GM23338 (cell line): ENCODE measurements at places on chromosomes 3 and 15.
A peak's percentile ranks its signal among the peaks of the same experiment; 100 is the strongest.

DNA sequence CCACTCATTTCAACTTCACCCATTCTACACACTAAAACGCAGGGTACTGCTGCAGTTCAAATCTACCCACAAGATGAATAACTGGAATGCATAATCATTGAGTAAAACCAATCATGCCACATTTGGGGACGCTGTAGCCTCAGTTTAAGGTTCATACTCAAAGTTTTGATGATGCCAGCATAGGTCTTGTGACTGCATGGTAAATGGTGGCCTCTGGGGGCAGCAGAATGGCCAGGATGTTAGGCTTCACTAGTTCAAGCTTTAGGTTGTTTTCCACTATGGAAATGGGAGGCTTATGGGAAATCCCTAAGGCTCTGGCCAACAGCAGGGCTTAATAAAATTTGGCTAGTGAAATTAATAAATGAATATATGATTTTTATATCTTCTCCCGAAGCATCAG lies 104.3 kb upstream of the TSC22D2 start:
- H3K36me3 ChIP-seq = no peaks in the 10 kb centered on the region
- no peak overlapping the region for H3K4me3 ChIP-seq
- peak; percentile 66 for DNase-seq
- no peak overlapping the region for H3K27ac ChIP-seq

GRCh38 chr3:38140326-38141172 lies 2.1 kb downstream of the MYD88 start:
- no peak overlapping the region for H3K27ac ChIP-seq
- DNase-seq = no peak
- no peaks in the 10 kb centered on the region for H3K36me3 ChIP-seq
- no peaks in the 10 kb centered on the region for H3K27me3 ChIP-seq
- peaks cover 21% of the 10 kb centered on the region for H3K4me1 ChIP-seq
- no peak overlapping the region for H3K4me3 ChIP-seq

DNA sequence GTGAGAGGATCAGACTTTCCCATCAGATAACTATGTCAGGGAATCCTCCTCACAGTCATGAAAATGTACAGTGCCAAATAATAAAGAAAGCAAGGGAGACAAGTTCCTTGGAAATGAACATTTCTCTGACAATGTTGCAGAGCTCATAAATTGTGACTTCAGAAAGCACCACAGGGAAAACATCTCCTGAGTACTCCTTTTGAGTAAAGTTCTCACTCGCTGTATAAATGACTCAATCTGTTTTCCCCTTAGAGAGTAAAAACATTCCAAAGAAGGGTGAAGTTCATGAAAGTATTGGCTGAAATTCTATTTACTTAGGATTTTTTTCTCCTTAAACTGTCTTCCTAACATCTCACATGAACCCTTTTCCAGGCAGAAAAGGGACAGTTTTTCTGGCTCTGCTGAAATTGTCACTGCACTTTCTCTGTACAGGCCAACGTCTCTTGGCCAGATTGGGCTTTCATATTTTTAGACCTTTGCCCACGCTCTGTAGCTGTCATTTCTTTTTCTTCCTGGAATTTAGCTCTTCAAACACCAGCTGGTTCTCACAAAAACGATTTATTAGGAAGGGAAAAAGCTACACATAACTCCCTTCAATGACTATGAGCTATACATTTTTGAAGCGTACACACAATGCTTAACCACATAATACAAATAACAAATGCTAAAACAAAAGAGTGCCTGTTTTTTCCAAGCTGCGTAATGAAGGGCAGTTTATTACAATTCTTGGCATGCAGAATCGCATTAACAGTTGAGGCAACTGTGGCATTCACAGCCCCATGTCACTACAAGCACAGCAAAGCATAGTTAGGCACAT lies 216.1 kb downstream of the ATP8B4 start:
- no peaks in the 10 kb centered on the region for H3K36me3 ChIP-seq
- DNase-seq = no peak
- no peaks in the 10 kb centered on the region for H3K4me1 ChIP-seq
- H3K27me3 ChIP-seq = no peaks in the 10 kb centered on the region

- H3K27me3 ChIP-seq = no peaks in the 10 kb centered on the region
- H3K4me3 ChIP-seq = no peak overlapping the region
- peak overlapping the region; percentile 35; the same call in 1 of the 2 replicates for H3K27ac ChIP-seq
- H3K4me1 ChIP-seq = peaks cover 27% of the 10 kb centered on the region
- H3K36me3 ChIP-seq = no peaks in the 10 kb centered on the region
- peak; percentile 77 for DNase-seq
Measured at GRCh38 chr15:40554161-40554525, 10.7 kb downstream of the CCDC32 start.

- no peaks in the 10 kb centered on the region for H3K36me3 ChIP-seq
- no peaks in the 10 kb centered on the region for H3K4me1 ChIP-seq
- no peak overlapping the region for H3K4me3 ChIP-seq
- H3K27ac ChIP-seq = no peak overlapping the region
- DNase-seq = no peak
- H3K27me3 ChIP-seq = no peaks in the 10 kb centered on the region
Measured at GRCh38 chr3:151011427-151011826, 38.9 kb upstream of the CLRN1 start.

- no peak overlapping the region for H3K27ac ChIP-seq
- H3K4me1 ChIP-seq = no peaks in the 10 kb centered on the region; the same call in 1 of the 2 replicates
- no peaks in the 10 kb centered on the region for H3K27me3 ChIP-seq
- no peak overlapping the region for H3K4me3 ChIP-seq
- no peak for DNase-seq
Measured at GRCh38 chr3:155496206-155496605, 202.7 kb upstream of the STRIT1 start.

- no peak for DNase-seq
- no peaks in the 10 kb centered on the region for H3K27me3 ChIP-seq
- no peak overlapping the region for H3K4me3 ChIP-seq
- no peaks in the 10 kb centered on the region for H3K36me3 ChIP-seq
Measured at GRCh38 chr15:63805993-63806980, 27.5 kb downstream of the HERC1 start.

DNA sequence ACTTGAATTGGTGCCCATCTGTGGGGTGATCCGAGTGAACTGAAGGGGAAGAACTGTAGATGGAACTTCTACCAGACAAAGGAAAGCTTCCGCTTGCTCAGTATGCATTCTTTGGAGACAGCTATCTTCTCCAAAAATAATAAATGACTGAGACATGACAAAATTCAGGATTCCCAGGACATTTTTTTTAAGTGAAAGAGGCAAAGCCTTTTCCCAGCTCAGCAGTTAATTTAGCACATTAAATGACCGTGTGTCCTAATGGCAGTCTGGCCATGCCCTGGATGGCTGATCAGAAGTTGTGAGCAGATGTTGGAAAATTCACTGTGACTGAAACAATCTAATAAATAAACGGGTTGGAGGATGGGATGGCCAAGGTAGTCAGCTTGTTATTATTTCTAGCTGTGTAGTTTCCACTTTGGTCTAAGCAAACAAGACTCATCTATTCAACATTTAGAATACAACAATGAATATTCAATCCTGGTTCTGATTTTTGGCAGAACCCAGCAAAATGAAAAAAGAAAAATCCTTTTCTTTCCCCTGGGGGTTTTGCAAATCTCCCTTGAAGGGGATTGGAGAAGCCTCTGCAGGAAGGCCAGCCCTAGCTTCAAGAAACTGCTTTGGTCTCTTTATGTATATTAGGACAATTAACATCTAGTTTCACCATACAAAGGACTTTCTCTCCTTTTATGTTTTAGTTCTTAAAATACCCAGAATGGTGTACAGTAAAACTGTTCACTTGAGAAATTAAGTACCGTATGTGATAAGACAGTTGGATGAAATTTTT lies 540.9 kb upstream of the MDFIC2 start:
- no peaks in the 10 kb centered on the region for H3K36me3 ChIP-seq
- no peak overlapping the region for H3K4me3 ChIP-seq
- H3K27me3 ChIP-seq = no peaks in the 10 kb centered on the region
- H3K4me1 ChIP-seq = peaks cover 34% of the 10 kb centered on the region

- peaks cover 16% of the 10 kb centered on the region for H3K4me1 ChIP-seq
- H3K4me3 ChIP-seq = no peak overlapping the region
- H3K27me3 ChIP-seq = no peaks in the 10 kb centered on the region
- no peaks in the 10 kb centered on the region for H3K36me3 ChIP-seq
Measured at GRCh38 chr15:69272891-69273290, 25.8 kb upstream of the PAQR5 start.

DNA sequence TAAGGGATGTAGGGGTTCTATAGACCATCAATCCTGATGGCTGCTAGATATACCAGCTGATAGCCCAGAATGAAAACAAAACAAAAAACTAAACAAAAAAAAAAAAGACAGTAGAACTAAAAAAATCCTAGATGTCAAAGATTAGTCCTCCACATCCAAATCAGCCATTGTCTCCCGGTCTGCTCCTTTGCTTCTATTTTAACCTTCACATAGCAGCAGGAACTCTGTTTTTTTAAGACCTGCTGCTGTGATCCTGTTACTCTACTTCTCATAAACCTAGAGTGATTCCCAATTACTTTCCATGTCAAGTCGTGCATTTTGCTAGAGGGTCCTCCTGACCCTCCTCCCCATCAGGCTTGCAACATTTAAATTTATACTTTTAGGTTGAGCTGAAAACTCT lies 2.5 kb downstream of the IFT122 start:
- peaks cover 31% of the 10 kb centered on the region for H3K4me1 ChIP-seq
- no peak overlapping the region for H3K4me3 ChIP-seq
- H3K27me3 ChIP-seq = no peaks in the 10 kb centered on the region
- H3K36me3 ChIP-seq = peaks cover 8% of the 10 kb centered on the region; the same call in 1 of the 2 replicates
- no peak overlapping the region for H3K27ac ChIP-seq

GRCh38 chr3:138984816-138985215 lies 21.3 kb downstream of the PRR23A start:
- H3K4me3 ChIP-seq = no peak overlapping the region
- no peaks in the 10 kb centered on the region for H3K36me3 ChIP-seq
- no peaks in the 10 kb centered on the region for H3K4me1 ChIP-seq
- DNase-seq = no peak
- H3K27ac ChIP-seq = no peak overlapping the region
- no peaks in the 10 kb centered on the region for H3K27me3 ChIP-seq

DNA sequence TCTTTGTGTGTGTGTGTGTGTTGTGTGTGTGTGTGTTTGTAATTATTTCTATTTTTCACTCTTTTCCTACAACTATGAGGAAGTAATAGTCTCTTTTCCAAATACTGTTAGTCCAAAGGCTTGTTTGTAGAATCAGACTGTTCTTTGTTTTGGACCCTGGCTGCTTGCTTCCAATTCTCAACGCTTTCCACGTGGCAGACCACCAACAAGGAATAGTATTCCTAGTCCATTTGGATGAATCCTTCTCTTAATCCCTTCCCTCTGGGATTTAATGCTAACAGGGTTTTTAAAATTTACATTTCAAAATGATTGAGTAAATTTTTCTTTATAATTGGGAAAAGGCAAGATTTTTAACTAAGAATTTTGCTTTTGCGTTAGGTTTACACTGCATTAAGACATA lies 62.7 kb downstream of the ADAMTSL3 start:
- H3K36me3 ChIP-seq = no peaks in the 10 kb centered on the region
- H3K27me3 ChIP-seq = no peaks in the 10 kb centered on the region
- no peak for DNase-seq
- no peak overlapping the region for H3K27ac ChIP-seq

DNA sequence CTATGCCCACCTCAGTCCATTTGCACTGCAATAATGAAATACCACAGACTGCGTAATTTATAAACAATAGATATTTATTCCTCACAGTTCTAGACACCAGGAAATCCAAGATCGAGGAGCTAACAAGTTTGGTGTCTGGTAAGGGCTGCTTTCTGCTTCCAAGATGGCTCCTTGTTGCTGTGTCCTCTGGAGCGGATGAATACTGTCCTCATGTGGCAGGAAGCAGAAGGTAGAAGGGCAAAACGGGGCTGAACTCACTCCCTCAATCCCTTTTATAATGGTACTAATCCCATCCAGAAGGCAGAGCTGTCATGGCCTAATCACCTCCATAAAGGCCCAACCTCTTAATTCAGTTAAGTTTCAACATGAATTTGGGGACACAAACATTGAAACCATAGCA lies 75.3 kb downstream of the P2RY1 start:
- no peaks in the 10 kb centered on the region for H3K36me3 ChIP-seq
- no peaks in the 10 kb centered on the region for H3K4me1 ChIP-seq
- H3K27ac ChIP-seq = no peak overlapping the region
- DNase-seq = peak; percentile 15
- no peaks in the 10 kb centered on the region for H3K27me3 ChIP-seq

GRCh38 chr15:85407421-85408269 lies 27.2 kb downstream of the AKAP13 start:
- DNase-seq = no peak
- H3K4me3 ChIP-seq = no peak overlapping the region
- H3K27ac ChIP-seq = no peak overlapping the region

DNA sequence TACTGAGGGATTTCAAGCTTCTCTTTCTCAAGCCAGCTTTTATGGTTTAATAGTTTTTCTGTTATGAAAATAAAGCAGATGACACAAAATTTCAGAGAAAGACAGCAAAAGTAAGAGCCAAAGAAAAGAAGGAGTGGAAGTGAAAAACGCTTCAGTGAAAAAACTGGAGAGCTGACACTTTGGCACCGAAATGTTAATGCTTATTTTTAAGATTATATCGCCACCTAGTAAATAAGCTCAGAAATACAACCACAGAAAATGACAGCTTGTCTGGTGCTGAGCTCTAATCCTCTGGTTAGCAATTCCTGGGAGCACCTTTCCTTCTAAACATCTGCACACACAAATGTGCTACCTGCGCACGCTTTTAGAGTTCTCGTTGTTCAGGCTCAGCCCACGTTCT lies 101.6 kb downstream of the ZPLD1 start:
- H3K27me3 ChIP-seq = no peaks in the 10 kb centered on the region
- no peaks in the 10 kb centered on the region for H3K36me3 ChIP-seq
- H3K4me1 ChIP-seq = no peaks in the 10 kb centered on the region
- H3K27ac ChIP-seq = no peak overlapping the region
- DNase-seq = peak; percentile 64
- H3K4me3 ChIP-seq = no peak overlapping the region

- H3K27me3 ChIP-seq = peaks cover 100% of the 10 kb centered on the region
- no peaks in the 10 kb centered on the region for H3K36me3 ChIP-seq
- H3K4me3 ChIP-seq = peak overlapping the region; percentile 63
- peak; percentile 34 for DNase-seq
- no peak overlapping the region for H3K27ac ChIP-seq
Measured at GRCh38 chr15:45130291-45131000, 652 bp downstream of the DUOX1 start.

- H3K36me3 ChIP-seq = no peaks in the 10 kb centered on the region
- H3K4me3 ChIP-seq = no peak overlapping the region
- H3K27me3 ChIP-seq = no peaks in the 10 kb centered on the region
- no peak for DNase-seq
- H3K27ac ChIP-seq = no peak overlapping the region
Measured at GRCh38 chr3:186025161-186025560, 83.7 kb downstream of the ETV5 start.

GRCh38 chr3:5278666-5279065 lies 91.2 kb downstream of the EDEM1 start:
- no peaks in the 10 kb centered on the region for H3K27me3 ChIP-seq
- no peak overlapping the region for H3K27ac ChIP-seq
- H3K4me3 ChIP-seq = no peak overlapping the region
- DNase-seq = no peak
- H3K4me1 ChIP-seq = no peaks in the 10 kb centered on the region

DNA sequence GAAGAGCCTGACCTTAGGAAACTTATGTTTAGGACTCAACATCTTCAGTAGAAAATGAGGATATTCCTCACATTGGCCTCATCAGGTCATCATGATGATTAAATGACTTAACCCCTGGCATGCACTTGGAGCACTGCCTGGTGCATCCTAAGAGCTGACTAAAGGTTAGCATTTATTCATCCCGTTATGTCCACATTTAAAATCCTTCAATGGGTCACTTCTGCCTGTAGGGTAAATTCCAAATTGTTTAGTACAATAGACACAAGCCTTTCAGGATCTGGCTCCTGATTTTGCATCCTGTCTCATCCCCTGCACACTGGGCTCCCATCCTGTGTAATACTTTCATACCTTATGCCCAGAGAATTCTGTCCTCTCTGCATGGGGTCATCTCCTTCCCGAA lies 195.2 kb upstream of the MCTP2 start:
- no peaks in the 10 kb centered on the region for H3K36me3 ChIP-seq
- no peaks in the 10 kb centered on the region for H3K27me3 ChIP-seq
- no peak for DNase-seq
- H3K27ac ChIP-seq = no peak overlapping the region
